ENCODE measurements at places on chromosomes 12 and 14. TPM values are rescaled to one million over a fixed set of nuclear protein-coding genes. Genes with fewer than 3 reads are reported as not detected.
A peak's percentile ranks its signal among the peaks of the same experiment; 100 is the strongest.

TMEM253 gene
- total RNA-seq = not detected

NANOG gene
- 0.13 TPM for total RNA-seq

WNT1 gene
- total RNA-seq = not detected

DNA sequence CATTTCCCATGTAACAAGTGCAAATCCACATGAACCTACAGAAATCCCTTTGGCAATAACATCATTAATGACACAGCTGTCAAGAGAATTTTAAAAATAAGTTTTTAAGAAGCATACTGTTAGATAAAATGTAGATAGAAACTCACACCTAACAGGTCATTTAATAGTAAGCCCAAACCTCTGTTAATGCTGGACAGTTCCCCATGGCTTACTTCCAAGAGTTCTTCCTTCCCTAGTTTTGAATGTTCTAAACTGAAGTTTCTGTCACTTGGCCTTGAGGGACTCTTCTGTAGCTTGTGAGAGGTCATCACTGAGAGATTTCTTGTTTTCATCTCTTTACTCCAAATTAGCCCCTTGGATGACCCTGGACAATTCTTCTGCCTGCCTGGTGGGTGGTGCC, 22.7 kb downstream of the OTX2 start:
- no peaks in the 10 kb centered on the region for H3K36me3 ChIP-seq
- DNase-seq = no peak
- H3K27me3 ChIP-seq = no peaks in the 10 kb centered on the region
- H3K4me3 ChIP-seq = no peak overlapping the region
- H3K27ac ChIP-seq = no peak overlapping the region

- no peak for DNase-seq
- H3K27me3 ChIP-seq = no peaks in the 10 kb centered on the region
- H3K4me3 ChIP-seq = no peak overlapping the region
- no peak overlapping the region for H3K27ac ChIP-seq
Observed at GRCh38 chr12:71478270-71478669, 38.7 kb downstream of the LGR5 start.

GRCh38 chr14:71319666-71320065, 412.4 kb downstream of the PCNX1 start:
- peak overlapping the region; percentile 51 for H3K27ac ChIP-seq
- no peaks in the 10 kb centered on the region for H3K27me3 ChIP-seq
- peaks cover 21% of the 10 kb centered on the region for H3K4me1 ChIP-seq
- DNase-seq = peak; percentile 66
- no peaks in the 10 kb centered on the region for H3K36me3 ChIP-seq

DNA sequence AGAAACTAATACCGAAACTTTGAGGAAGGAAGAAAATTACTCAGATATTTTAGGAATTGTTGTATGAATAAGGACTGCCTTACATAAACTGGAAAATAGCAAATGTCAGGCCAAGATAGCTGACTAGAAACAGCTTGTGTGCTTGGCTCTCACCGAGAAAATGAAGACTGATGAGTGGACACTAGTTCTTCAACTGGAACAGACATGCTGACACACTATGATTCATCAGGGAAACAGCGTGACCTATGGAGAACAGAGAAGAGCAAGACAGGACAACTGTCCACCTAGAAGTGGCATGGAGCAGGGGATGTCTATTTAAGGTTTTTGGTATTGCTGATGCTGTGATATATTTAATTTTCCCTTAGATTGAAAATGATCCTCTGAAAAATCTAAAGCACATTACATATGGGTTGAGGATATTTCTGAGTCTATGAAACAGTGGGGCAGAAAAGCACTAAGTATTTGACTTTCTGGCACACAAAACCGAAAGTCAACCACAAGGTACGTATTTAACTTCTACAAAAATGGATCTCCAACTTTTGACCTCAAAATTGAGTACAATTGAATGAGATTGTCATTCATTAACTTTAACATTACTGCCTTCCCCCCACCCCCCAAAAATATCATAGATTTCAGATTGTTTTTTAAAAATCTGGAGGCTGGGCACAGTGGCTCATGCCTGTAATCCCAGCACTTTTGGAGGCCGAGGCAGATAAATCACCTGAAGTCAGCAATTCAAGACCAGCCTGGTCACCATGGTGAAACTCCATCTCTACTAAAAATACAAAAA, 863.2 kb downstream of the LRFN5 start:
- peak; percentile 57 for DNase-seq
- no peaks in the 10 kb centered on the region for H3K27me3 ChIP-seq
- H3K4me3 ChIP-seq = peak overlapping the region; percentile 44
- no peaks in the 10 kb centered on the region for H3K36me3 ChIP-seq

DNA sequence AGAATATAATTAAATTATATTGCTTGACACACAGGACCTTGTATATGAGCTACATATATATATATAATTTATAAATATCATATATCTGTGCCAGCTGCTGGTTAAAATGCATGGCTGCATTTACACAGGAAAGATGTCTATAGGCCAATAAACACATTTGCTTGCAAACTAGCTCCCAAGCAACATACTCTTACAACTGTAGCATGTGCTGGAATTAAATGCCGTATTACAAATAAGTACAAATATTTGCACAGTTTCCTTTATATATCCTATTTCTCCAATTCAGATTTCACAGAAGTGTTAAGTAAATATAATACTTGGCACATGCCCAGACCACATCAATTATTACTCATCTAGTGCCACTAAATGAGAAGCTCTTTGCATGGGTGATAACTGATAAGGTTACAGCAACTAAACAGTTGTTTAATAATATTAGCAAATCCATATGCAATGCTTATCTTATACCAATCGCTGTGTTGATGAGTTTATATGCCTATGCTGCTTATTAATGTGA, 66.7 kb upstream of the E2F7 start:
- no peaks in the 10 kb centered on the region for H3K27me3 ChIP-seq
- no peaks in the 10 kb centered on the region for H3K36me3 ChIP-seq
- no peak overlapping the region for H3K4me3 ChIP-seq
- DNase-seq = no peak
- H3K27ac ChIP-seq = no peak overlapping the region

DNA sequence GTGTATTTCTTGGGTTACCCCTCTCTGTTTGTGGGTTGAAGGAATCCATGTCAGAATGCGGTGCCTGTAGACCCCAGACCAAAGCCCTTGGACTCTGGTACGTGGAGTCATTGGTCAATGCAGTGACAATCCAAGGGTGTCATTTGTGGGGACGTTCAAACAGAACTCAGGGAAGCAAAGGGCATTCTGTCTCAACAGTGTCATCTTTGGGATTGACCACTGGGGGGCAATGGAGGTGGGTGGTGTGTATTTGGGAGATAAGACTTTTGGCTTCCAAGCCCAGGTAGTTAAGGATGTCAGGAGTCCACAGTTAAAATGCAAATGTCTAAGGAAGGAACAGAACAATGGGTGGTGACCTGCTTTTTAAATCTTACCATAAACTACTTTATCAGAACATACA, 54.6 kb upstream of the CCDC175 start:
- DNase-seq = peak; percentile 7
- peaks cover 40% of the 10 kb centered on the region for H3K27me3 ChIP-seq
- no peaks in the 10 kb centered on the region for H3K36me3 ChIP-seq
- no peaks in the 10 kb centered on the region for H3K4me1 ChIP-seq

DNA sequence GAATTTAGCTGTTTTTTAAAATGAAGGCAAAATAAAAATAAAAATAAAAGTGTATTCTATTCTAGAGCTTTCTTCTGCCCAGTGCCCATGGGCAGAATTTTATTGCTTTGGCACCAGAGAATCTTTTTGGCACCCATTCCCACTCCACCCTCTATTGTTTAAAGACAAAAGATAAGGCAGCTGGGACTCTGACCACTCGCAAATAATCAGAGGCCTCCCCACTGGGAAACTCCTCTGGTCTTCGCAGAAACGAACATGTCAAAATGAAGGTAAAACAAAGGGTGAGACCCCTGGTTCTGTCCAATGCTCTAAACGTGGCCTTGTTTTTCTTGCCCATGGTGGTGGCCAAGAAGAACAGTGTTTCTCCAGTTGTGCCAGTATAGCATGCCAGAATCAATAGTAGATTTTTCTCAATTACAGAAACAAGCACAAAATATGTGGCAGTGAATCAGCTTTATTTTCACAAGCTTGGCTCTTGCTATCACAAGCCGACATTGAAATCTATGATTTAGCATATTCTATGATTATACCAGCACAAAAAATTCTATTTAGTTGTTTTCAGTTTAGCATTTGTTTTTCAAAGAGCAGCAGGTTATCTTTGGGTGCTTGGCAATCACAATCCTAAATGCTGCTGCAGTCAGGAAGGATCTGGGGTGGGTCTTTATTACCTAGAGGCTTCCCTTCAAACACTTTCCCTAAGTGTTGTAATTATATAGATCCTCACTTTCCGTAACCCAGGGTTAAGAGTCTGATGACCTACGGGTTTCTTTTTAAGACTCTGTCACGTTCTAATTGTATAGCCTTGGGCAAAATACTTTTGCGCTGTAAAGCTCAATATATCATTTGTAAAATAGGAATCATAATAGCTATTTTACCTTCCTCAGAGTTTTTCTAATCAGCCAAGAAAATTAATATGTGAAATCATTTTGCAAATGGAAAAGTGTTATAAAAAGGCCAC, 50.5 kb downstream of the KITLG start:
- no peak overlapping the region for H3K27ac ChIP-seq
- no peaks in the 10 kb centered on the region for H3K27me3 ChIP-seq
- no peaks in the 10 kb centered on the region for H3K4me1 ChIP-seq

DNA sequence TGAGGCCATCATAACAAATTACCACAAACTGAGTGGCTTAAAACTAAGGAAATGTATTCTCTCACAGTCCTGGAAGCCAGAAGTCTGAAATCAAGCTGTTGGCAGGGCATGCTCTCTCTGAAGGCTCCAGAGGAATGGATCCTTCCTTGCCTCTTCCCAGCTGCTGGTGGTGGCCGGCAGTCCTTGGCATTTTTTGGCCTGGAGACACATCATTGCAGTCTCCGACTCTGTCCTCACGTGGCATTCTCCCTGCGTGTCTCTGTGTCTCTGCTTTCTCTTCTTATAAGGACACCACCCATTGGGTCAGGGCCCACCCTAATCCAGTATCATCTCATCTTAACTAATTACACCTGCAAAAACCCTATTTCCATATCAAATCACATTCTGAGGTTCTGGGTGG, 206.1 kb downstream of the SLC41A2 start:
- peaks cover 5% of the 10 kb centered on the region for H3K4me1 ChIP-seq
- H3K27me3 ChIP-seq = no peaks in the 10 kb centered on the region
- no peaks in the 10 kb centered on the region for H3K36me3 ChIP-seq
- no peak overlapping the region for H3K4me3 ChIP-seq
- DNase-seq = no peak

DNA sequence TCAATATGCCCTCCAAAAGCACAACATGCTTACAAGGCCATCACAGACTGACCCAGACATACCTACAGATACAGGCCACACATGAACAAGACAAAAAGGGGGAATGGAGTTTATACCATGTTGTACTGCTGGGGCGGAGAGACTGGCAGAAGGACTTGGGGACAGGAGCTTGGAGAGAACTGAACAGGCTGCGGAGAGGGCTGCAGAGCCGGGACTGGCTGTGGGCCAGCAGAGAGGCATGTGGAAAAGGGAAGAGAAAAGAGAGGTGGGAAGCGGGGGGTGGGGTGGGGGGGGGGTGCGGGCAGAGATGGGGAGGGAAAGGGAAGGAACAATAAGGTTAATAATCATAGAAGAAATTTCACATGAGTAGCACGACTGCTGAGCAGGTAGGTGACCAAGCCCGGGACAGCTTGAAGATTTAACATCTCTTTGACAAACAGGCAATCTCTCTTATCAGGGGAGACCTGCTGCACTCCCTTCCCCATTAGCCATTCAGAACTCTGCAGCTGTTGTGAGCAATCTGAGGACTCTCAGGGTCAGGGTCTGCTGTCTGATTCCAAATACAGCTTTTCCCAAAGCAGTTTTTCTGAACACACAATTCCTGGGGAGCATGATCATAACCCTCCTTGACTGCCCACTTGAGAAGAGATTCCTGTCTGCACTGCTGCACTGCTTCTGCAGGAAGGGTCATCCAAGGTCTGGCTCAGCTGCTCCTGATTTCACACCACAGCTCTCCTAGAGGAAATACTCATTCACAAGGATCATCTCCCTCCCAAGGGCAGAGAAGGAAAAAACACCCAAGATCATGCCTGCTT, 21.6 kb upstream of the STAC3 start:
- H3K4me3 ChIP-seq = no peak overlapping the region
- H3K27ac ChIP-seq = peak overlapping the region; percentile 46
- H3K27me3 ChIP-seq = no peaks in the 10 kb centered on the region
- H3K36me3 ChIP-seq = peaks cover 25% of the 10 kb centered on the region
- peak; percentile 60 for DNase-seq
- peaks cover 11% of the 10 kb centered on the region for H3K4me1 ChIP-seq

DNA sequence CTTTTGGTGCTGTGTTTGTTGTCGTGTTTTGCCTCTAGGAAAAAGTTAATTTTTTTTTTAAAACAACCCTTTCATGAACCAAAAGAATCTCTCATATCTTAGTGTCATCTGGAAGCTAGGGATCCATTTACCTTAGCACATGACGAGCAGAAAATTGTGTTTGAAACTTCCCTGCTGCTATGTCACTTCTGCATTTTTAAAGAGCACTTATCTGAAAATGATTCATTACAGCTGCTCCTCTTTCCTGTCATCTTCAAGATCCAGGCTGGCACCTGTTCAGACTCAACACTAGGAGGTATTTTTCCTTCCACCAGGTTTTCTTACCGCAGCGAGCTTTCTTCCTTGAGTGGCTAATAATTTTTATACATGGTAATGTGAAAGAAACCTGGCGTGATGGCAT, 67.0 kb downstream of the EML1 start:
- H3K4me3 ChIP-seq = no peak overlapping the region
- H3K36me3 ChIP-seq = no peaks in the 10 kb centered on the region
- no peaks in the 10 kb centered on the region for H3K27me3 ChIP-seq
- H3K4me1 ChIP-seq = no peaks in the 10 kb centered on the region
- H3K27ac ChIP-seq = no peak overlapping the region

DNA sequence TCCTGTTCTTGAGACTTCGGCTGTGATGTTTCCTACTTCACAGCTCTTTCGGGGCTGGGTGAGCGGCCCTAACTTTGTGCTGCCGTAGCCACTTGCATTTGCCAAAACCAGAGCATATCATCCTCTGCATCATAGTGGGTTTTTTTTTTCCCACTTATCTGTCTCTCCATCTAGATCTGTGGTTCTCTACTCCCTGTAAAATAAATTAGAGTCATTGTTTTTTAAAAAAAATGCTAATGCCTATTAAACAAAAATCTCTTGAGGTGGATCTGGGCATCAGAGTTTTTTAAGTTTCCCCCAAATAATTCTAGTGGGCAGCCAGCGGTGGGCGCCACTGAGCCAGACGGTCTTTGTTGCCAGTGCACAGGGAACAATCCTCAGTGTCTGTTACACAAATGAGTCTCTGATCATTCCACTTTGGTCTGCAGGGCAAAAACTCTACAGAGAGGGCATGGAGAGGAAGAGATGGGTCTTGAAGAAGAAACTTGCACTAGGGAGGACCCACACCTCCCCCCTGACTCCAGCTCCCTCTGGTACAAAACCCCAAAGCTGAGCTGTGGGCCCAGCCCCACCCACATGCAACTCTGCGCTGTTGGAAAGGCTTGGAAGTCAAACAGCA, 62.4 kb upstream of the BCL2L14 start:
- H3K27ac ChIP-seq = no peak overlapping the region
- no peak overlapping the region for H3K4me3 ChIP-seq
- no peak for DNase-seq

All from GM23248 (cell line).